Hematopoietic multipotent progenitor cell treated with erythropoietin and hydrocortisone succinate and interleukin-3 and kit ligand, for 17 days (in vitro differentiated cells): ENCODE measurements at places on chromosomes 6 and 20.

DNA sequence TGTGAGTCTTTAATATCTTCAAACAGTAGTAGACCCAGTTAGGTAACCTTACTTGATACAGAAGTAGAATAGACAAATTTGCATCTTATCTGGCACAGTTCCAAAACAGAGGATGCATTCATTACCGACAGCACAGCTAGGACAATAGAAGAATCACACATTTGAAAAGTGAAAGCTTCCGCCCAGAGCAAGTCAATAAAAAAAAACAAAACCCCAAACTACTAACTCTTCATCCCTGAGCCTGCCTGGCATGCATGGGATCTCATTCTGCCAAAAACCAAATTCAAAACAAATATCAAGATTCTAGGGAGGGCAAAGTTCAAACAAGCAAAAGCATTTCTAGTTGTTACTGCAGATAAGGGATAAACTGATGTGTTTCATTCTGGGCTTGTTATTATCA lies 235.4 kb downstream of the BTBD9 start:
- no peak for DNase-seq

DNA sequence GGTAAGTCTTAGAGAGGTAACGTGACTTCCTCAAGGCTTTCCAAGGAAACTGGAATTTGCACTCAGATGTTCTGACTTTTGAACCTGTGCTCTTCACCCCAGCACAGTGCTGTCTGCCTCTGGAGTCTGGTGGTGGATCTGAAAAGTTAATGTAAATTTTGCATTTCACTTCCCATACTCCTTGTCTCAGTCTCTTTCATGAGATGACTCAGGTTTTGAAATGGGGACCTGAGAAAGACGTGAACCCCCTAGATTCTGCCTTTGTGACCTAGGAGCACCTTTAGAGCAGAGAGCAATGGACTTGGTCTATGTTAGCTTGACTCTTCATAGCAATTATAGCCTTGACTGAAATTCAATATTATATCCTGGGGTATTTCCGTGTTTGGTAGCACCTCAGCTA lies 223.0 kb downstream of the QKI start:
- DNase-seq, result no peak

DNA sequence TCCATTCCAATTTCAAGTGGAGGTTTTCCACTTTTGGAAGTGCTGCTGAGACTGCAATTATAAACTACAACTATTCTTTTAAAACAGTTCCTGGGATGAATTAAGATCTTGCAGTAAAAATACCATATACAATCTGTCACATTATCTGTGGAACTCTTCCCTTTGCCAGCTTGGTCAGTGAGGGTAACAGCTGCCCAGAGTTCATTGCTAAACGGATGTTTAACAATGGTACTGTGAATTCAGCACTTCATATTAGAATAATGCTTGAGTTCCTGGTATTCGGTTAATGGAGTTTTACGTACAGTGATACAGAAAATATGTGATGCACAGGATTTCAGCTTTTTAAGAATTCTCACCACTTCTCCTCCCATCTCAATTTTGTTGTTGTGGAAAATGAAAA lies 51.5 kb downstream of the KCNS1 start:
- no peak for DNase-seq

DNA sequence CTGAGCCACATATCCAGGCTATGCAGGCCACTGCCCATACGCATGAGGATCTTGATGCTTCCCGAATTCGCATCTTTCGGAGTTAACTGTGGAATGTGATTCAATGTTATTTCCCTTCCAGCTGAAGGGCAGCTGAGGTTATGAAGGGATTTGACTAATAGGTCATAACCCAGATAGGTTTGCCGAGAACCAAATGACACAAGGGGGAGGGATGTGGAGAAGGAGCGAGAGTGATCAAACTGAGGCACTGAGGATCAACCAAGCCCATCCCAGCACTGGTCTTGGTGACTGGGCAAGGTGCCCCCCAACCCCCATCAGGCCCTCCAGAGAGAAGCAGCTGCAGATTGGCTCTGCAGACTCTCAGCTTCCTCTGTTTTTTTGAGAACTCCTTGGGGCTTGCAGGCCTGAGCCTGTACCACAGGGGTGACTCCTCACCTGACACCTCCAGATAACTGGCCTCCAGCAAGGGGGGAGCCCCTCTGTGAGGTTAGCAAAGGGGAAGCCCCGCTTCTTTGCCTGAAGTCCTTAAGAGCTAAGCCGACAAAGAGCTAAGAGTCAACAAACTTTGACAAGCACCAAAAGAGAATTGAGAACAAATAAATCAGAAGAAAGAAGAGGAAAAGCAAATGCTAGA lies 185.9 kb downstream of the PDE7B start:
- DNase-seq, result no peak
